Fibroblast of the aortic adventitia (primary cell): ENCODE measurements at places on chromosomes 3 and 15.
A peak's percentile ranks its signal among the peaks of the same experiment; 100 is the strongest.

DNA sequence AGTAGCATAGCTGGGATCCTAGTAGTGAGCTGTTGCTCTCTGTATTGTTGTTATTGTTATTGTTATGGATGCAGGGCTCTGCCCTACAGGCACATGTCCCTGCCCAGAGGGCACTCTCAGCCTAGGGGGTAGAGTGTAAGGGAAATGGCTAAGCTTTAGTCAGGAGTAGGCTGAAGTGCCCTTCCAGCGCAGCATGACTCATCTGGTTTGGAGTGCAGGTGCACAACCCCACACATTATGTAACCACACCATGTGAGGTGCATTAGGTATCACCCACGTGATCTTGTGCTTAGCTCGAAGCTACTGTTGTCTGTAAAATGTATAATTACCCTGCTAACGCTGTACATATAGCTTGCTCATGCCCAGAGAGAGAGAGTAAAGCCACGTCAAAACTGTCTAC is 48.3 kb upstream of the TIPARP start:
- DNase-seq = no peak

DNA sequence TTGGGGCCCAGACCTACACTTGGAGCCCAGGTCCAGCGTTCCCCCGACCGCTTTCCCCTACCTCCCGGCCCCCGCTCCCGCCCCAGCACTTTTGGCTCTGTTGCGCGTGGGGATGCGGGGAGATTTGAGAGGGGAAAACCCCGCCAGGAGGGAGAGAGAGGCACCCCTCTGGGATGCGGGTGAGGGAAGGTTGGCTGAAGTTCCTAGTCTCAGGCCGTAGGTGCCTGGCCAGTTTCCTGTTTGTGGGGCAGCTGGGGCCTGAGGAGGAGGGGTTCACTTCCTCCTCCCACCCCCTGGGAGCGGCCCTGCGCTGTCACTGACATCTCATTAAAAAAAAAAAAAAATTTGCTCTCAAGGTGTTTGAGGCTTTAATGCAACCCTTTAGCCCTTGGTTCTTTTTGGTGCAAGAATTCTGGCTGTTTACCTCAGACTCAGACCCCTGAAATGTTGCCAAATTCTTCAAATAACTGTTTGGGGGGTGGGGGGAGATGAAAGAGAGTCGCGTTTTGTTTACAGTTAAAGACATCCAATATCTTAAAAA is 2.6 kb downstream of the FAM43A start:
- DNase-seq = peak; percentile 47

- peak; percentile 72 for DNase-seq
These were observed 69.7 kb upstream of the LRRFIP2 start for GRCh38 chr3:37243820-37244748.

- DNase-seq = peak; percentile 88
These were observed 266.8 kb downstream of the ZNF385D start for GRCh38 chr3:21484057-21484827.

DNA sequence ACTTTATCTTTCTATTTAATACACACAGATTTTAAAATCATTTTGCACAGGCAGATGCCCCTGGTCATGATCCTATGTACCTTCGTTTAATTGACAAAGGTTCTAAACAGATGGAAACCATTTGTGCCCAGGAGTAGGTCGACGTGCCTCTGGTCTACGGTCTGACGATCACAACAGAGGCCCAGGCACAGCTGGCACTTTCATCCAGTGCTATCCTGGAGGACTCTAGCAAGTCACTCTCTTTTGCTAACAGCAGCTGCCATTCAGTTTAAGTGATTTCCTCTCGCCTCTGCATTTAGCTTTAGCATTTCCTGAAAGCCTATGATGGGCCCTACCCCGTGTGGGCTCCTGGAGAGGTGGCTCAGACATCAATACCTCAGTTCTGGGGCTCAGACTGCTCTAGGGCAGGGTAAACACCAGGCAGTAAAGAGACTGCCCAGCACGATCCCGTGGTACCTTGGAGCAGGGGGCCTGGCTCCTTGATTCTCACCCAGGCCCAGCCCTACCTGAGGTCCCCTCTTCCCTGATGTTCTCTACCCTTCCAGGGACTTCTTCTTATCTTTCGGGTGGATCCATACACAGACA is 83.2 kb upstream of the SNRPA1 start:
- DNase-seq = no peak

DNA sequence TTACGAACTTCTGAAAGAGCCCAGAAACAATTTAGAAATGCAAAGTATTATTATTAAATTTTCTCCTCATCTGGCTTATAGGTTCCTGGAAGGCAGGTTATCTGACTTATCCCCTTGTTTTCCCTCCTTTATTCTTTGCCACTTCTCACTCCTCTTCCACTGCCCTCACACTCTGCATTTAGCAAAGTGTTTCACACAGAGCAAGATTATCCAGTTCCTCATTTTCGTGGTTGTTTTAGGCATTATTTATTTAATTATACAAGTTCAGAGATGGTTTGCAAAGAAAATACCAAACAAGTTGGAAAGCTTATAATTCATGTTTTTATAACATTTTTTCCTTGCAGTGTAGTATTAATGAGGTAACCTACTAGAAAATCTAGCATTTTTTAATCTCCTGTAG is 544.9 kb downstream of the NSUN3 start:
- no peak for DNase-seq

DNA sequence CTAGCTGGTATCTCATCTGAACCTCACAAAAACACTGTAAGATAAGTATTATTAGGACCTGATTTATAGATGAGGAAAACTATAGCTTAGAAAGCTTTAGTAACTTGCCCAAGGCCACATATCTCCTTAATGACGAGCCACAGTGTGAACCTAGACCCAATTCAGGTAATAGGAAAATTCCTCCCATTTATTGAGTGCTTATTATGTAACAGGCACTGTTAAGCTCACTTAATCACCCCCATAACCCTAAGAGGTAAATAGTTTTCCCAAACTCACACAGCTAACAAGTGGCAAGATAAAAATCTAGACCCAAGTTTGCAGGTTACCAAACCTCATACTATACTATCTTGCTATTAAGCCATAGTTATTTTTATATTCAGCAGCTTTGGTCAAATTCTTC is 7.9 kb downstream of the WDR5B start:
- no peak for DNase-seq

DNA sequence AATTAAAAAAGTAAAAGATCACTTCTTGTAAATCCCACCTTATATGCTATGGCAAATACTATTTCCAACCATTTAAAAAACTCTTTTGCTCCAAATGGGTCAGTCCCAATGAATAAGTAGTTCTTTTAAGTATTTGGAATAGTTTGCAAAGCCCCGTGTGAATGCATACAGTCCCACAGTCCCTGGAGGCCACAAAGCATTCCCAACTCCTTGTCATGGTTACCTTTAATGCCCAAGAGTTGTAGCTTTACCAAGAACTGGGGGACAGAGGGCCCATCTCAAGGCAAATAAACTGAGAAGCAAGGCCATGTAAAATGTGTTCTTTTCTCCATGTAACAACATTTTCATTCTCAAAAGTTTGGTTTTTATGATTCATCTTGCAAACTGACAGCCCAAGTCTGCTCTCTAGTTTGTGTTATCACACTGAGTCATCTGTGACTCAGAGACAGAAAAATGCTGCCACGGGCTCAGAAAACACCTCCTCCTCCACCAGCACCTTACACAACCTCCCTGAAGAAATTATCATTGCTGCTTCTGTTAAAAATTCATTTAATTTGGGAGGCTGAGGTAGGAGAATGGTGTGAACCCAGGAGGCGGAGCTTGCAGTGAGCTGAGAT is 336.2 kb downstream of the ERC2 start:
- DNase-seq = peak; percentile 94

DNA sequence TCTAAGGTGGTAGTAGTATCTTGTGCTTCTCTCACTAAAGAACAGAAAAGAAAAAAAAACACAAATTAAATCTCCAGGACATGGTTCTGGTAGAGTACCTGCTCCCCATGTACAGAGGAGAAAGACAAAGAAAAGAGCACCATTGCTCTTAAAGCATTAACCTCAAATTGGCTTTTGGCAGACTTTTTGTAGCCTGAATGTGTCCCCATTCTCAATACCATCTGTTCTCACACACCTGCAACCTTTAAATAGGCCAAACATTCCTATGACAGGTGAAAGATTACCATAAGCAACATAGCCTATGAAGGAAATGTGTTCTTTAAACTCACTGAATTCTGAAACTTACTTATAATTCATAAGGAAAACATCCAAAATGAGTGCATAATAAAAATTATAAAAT is 68.0 kb downstream of the TIPARP start:
- no peak for DNase-seq

DNA sequence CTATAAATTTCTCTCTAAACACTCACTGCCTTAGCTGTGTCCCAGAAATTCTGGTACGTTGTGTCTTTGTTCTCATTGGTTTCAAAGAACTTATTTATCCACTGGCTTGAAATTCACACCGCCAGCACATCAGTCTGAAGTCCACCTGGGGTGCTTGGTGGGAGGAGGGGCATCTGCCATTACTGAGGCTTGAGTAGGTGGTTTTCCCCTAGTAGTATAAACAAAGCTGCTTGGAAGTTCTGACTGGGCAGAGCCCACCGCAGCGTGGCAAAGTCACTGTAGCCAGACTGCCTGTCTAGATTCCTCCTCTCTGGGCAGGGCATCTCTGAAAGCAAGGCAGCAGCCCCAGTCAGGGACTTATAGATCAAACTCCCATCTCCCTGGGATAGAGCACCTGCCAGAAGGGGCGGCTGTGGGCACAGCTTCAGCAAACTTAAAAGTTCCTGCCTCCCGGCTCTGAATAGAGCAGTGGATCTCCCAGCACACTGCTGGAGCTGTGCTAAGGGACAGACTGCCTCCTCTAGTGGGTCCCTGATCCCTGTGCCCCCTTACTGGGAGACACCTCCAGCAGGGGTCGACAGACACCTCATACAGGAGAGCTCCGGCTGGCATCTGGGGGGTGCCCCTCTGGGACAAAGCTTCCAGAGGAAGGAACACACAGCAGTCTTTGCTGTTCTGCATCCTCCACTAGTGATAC is 114.1 kb downstream of the SUCLG2 start:
- DNase-seq = no peak

DNA sequence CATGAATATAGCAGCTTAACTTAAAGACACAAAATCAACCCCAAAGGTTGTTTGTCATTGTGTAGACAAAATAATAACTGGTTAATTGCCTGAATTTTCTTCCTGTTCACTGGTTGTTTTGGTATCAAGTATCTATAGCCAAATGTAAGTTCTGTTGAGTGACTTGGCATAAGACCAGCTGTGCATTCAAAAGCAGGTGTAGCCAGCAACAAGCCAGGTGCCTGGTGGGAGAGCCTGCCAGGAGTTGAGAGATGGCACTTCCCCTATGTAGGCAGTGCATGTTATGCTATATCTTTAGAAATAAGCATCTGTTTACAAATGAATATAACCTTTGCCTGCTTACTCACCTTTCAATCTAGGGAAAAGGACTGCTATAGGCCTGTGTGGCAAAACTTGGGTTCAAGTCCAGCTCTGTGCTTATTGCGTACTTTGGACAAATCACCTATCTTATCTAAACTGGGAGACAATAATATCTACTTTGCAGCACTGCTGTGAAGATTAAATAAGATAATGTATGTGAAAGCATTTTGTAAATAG is 84.9 kb upstream of the TBL1XR1 start:
- DNase-seq = no peak

GRCh38 chr15:34214135-34214534 is 4.2 kb upstream of the KATNBL1 start:
- DNase-seq = no peak

GRCh38 chr15:41536866-41537265 is 7.2 kb downstream of the RPAP1 start:
- no peak for DNase-seq

- DNase-seq = peak; percentile 77
These were observed 8.5 kb downstream of the CDCP1 start for GRCh38 chr3:45137656-45138181.

DNA sequence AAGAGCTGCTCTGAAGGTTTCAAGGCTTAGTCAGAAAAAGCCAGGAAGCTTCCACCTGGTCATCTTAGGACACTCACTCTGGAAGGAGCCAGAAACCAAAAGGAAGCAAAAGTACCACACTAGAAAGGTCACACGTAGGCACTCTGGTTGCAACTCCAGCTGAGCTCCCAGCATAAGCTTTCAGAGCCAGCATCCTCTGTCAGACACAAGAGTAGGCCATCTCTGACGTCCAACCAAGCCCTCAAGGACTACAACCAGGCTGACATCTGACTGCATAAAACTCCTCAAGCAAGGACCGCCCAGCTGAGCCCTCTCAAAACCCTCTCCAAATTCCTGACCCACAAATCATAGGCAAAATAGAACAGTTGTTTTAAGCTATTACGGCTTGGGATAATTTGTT is 12.8 kb downstream of the SH3BP5 start:
- peak; percentile 92 for DNase-seq

GRCh38 chr3:162845918-162846317 is 1349.3 kb downstream of the OTOL1 start:
- no peak for DNase-seq

GRCh38 chr3:27939940-27940339 is 217.8 kb upstream of the EOMES start:
- peak; percentile 20 for DNase-seq

- no peak for DNase-seq
These were observed 579.5 kb downstream of the PDCD6IP start for GRCh38 chr3:34377961-34378360.
